ENCODE measurements at places on chromosomes 2 and 18.
A peak's percentile ranks its signal among the peaks of the same experiment; 100 is the strongest.

DNA sequence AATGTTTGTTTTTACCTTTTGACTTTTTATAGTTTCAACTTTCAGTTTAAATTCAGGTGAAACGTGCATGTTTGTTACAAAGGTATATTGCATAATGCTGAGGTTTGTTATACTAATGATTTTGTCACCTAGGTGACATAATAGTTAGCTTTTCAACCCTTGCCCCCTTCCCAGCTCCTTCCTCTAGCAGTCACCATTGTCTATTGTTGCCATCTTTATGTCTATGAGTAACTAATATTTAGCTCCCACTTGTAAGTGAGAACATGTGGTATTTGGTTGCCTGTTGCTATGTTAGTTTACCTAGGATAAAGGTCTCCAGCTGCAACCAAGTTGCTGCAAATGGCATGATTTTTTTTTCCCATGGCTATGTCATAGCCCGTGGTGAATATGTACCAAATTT, 322.3 kb upstream of the SETBP1 start:
- DNase-seq, result no peak

DNA sequence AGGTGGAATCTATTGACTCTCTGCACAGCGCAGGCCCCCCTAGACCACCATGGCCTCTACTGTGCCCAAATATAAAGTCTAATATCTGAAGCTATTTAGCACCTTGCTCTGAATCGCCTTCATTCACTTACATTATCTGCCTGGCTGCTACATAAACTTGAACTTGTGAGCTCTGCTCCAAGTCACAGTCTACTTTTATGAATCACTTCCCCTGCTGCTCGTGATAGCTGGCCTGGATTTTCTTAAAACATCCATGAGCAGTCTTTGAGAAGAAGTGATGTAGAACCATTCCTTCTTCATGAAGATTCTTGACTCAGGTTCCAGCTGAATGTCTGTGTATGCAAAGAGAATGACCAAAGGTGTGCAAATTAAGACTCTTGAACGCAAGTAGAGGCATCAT, 359.5 kb downstream of the RND3 start:
- DNase-seq, result no peak

- DNase-seq, result no peak
These were observed 54.5 kb upstream of the AFF3 start for GRCh38 chr2:100196786-100197494.

GRCh38 chr2:43059183-43059897, 167.1 kb downstream of the ZFP36L2 start:
- DNase-seq, result peak; percentile 59

DNA sequence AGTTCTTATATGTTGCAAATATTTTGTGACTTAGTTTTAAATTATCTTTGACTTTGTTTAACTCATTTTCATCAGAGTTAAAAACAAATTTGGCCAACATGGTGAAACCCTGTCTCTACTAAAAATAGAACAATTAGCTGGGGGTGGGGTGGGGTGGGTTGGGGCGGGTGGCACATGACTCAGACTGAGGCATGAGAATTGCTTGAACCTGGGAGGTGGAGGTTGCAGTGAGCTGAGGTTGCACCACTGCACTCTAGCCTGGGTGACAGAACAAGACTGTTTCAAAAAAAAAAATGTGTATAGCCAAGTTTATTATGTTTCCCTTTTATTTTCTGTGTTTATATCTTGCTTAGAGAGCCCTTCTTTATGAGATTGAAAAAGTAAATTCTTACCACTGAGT, 14.2 kb upstream of the LIPG start:
- DNase-seq, result no peak

GRCh38 chr18:25281556-25281955, 70.4 kb downstream of the ZNF521 start:
- no peak for DNase-seq

GRCh38 chr2:16069933-16070647, 129.7 kb downstream of the MYCN start:
- DNase-seq, result no peak

GRCh38 chr18:54899500-54899899, 59.8 kb downstream of the CCDC68 start:
- DNase-seq, result no peak

DNA sequence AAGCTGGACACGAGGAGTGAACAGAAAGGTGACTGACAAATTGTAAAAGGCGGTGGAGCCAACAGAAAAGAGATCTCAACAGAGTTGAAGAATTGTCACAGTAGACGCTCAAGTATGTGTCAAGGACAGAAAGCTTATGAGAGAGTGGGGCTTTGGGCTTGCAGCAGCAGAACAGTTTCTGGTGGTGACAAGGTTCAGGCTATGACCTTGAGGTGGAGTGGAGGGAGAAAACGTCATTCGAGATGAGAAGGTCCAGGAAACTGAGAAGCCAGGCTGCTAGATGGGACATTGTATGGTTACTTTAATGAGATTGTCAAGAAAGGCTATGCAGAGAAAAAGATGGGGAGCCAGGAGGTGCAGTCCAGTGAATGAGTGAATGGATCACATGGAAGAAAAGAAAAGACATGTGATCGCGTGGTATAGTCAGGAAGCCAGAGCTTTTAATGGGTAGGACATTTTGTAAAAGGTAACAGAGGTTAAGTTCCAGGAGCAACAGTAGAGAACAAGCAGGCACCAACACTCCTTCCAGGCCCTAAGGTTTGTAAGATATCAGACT, 91.1 kb upstream of the EPC2 start:
- DNase-seq, result peak; percentile 18

GRCh38 chr2:219073413-219074129, 12.8 kb upstream of the IHH start:
- DNase-seq, result peak; percentile 13

DNA sequence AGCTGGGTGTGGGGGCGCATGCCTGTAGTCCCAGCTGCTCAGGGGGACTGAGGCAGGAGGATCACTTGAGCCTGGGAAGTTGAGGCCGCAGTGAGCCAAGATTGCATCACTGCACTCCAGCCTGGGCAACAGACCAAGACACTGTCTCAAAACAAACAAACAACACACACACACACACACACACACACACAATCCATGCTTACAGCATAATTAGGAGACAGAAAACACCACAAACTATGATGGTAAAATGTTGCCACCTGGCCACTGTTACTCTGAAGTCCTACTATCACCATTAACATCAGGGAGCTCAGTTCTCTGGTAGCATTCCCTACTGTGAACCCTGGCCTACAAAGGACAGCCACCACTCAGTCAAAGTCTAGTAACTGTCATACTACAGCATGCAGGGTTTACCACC, 18.3 kb downstream of the DNPEP start:
- no peak for DNase-seq

DNA sequence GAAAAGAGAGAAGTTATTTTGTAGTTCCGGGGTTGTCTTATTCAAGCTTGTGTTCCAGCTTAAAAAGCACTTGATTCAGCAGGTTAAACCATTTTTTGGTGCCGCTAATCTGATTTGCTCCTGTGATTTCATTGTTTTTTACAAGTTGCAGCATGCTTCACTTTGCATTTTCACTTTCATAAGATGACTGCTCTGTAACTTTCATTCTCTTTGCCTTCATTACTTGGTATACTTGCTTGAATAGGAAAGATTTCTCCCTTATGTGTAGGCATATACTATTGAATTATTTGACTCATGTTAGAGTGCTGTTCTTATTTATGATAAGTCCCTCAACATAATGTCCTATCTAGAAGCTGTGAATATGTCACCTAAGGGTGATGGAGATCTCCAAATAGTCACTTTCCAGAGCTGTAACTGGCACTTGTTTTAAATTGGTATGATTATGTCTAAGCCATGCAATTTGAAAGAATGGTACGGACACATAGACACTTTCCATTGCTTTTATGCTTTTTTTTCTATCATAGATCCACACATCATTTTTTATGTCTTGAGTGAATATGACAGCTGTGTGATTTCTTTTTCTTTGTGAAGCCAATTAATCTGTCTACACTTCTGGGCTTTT, 254.5 kb downstream of the DSEL start:
- DNase-seq, result no peak

DNA sequence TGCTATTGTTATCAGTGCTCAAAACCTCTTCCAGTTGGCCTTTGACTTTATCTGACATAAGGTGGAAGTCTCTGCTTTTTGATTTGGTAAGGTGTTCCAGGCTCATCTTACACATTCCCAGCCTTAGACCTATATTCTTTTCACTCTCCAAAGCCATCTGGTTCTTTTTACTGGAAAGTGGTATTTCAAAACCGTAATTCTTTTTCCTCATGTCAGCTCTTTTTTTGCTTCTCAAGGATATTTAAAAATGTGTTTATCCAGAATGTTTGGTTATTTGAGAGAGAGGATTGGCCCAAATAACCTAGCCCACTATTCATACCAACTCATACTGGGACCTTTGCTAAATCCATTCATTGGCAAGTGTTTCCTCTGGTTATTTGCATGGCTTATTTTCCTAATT, 411.2 kb upstream of the PIK3C3 start:
- no peak for DNase-seq

DNA sequence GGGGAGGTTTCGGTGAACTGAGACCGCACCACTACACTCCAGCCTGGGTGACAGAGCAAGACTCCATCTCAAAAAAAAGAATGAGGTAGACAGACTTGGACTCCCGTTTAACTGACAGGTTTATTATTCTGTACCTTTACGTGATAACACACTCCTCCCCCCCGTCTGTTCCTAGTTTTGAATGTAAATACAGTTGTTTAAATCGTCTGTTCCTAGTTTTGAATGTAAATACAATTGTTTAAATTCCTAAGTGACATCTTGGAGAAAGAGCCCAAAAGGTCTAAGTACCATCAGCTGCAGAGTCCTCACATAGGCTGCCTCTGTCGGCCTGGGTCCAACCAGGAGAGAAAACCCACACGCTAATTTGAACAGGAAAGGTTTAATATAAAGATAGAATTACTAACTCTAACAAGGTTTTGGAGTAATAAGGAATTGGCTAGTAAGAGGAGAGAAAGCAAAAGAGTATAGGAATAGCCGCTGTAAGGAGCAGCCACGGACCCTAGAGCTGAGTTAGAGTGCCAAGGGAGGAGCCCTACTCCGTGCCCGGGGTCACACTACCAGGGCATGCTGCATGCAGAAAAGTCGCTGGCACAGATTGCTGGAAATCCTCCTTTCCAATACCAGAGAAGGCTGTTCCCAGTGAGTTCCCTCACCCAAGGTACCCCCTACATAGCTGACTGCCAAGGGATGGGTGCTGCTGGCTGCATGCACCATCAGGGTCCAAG, 83.5 kb upstream of the RANBP2 start:
- DNase-seq, result no peak

- DNase-seq, result peak; percentile 29
These were observed 27.4 kb downstream of the HPCAL1 start for GRCh38 chr2:10329880-10330699.

DNA sequence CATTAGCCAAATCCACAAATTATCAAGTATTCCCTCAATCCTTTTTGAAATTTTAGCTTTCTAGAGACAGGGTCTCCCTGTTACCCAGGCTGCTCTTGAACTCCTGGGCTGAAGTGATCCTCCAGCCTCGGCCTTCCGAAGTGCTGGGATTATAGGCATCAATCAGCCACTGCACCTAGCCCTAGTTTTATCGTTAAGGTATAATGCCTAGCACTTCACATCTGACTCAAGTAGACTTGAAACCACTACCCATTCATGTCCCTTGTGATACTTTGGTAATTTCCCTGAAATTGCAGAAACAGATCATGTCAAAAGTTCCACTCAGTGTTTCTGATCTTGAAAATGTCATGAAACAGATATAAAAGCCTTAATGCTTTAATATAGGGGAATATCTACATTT, 26.3 kb downstream of the MEX3C start:
- DNase-seq, result no peak

DNA sequence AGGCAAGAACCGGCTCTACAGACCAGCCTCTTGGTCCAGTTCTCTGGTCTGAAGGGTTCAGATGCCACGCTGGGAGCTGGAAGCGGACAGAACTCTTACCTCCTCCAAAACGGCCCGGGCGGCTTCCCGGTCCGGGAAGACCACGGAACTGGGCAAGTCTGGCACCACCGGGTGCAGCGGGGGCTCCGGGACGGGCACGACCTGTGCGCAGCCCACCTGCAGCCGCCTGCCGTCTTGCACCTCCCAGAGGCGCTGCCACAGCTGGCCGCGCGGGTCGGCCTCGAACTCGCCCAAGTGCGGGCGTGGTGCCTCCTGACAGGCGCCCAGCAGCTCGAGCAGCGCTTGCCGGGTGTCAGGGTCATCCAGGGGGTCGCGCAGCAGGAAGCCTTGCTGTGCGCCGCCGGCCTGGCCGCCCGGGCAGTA, 773 bp downstream of the CMPK2 start:
- no peak for DNase-seq

- no peak for DNase-seq
These were observed 336.6 kb upstream of the MYT1L start for GRCh38 chr2:2667690-2668089.

DNA sequence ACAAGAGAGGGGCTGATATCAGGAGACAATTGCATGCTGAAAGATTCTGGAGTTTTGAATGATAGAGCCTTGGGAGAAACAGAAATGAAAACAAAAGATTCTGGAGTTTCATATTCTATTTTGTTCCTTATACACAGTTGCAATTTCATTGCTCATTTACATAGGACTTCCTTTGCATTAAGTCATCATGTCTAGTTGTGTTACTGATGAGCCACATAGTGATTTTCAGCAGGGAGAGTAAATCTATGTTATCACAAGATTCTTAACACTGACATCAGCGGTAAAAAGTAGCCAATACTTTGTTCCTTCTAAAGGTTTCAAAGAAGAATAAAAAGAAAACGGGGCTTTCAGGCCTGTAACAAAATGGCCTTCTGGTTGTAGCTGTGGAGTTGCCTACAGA, 7.1 kb downstream of the ADAM17 start:
- peak; percentile 35 for DNase-seq

- no peak for DNase-seq
These were observed 237.4 kb downstream of the CAMKMT start for GRCh38 chr2:44599130-44599529.

DNA sequence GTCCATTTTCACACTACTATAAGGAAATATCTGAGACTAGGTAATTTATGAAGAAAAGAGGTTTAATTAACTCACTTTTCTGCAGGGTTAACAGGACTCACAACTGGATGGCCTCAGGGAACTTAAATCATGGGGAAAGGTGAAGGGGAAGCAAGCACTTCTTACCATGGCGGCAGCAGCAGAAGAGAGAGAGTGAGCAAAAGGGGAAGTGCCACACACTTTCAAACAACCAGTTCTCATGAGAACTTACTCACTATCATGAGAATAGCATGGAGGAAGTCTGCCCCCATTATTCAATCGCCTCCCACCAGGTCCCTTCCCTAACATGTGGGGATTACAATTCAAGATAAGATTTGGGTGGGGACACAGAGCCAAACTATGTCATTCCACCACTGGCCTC, 55.1 kb upstream of the NETO1 start:
- no peak for DNase-seq

Measured in CD4-positive, alpha-beta T cell treated with Interleukin-15 for 4 hours (primary cell).